Fibroblast of skin of abdomen (primary cell): ENCODE measurements at places on chromosomes 16 and 17.
A peak's percentile ranks its signal among the peaks of the same experiment; 100 is the strongest.

- no peak for DNase-seq
Measured at GRCh38 chr16:29844575-29845331, 18.3 kb downstream of the CDIPT start.

- DNase-seq: no peak
Measured at GRCh38 chr17:36546418-36547093, 1.8 kb downstream of the GGNBP2 start.

DNA sequence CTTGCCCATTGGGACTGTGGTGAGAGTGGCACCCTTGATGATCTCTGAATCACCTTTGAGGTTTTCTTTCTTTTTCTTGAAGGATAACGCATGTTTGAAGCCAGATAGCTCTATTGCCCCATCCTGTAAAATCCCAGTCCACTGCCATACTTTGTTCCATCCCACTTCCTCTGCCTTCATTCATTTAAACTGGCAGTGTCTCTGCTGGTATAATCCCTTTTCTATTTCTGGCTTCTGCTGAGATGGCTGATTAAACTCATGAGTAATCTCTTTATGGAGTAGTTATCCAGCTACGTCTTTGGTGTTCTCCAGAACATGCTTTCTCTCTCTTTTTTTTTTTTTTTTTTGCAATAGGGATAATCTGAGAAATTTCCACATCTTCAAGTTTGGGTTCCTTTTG is 656.5 kb upstream of the SALL1 start:
- no peak for DNase-seq

DNA sequence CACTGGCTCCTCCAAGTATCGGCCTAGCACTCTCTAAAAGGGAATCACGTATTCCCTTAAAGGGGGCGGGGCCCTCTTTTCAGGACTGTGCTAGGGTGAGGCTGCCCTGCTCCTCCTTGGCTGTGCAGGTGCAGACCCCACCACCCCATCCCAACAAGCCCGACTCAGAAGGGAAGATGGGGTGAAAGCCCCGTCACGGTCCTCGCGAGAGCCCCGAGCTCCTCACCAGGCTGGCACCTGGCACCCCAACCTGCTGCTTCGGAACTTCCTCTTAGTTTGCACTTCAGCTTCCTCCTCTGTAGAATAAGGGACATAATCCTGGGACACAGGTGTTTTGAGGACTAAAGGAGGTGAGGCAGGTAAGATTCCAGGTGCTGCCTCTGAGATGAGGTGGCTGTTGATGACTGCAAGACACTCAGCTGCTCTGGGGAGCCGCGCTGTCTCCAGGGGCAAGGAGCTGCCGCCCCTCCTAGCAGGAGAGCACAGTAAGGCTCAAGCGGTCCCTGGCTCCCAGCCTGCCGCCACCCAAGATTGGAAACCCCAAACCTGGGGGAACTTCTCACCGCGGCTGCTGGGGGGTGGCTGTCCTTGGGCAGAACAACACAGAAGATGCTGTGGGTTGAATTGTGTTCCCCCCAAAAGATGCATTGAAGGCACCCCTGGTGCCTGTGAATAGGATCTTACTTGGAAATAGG is 88.8 kb downstream of the MGAT5B start:
- DNase-seq: no peak

DNA sequence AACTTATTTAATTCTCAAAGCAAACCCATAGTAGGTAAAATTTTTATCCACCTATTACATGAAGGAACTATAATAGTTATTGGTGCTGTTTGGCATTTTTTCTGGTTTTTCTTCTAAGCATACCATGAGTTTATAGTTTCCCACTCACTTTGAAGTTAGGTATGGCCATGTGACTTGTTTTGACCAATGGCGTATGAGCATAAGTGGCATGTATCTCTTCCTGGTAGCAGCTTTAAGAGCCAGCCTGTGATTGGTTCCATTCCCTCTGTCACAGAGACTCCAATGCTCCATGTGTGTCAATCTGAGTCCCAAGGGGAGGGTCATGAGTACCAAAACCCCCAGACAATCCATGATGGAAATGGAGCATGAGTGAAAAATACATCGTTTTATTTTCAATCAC is 282.9 kb upstream of the N4BP1 start:
- DNase-seq: no peak

- DNase-seq: no peak
Measured at GRCh38 chr17:10492004-10492403, 22.6 kb upstream of the MYH4 start.

DNA sequence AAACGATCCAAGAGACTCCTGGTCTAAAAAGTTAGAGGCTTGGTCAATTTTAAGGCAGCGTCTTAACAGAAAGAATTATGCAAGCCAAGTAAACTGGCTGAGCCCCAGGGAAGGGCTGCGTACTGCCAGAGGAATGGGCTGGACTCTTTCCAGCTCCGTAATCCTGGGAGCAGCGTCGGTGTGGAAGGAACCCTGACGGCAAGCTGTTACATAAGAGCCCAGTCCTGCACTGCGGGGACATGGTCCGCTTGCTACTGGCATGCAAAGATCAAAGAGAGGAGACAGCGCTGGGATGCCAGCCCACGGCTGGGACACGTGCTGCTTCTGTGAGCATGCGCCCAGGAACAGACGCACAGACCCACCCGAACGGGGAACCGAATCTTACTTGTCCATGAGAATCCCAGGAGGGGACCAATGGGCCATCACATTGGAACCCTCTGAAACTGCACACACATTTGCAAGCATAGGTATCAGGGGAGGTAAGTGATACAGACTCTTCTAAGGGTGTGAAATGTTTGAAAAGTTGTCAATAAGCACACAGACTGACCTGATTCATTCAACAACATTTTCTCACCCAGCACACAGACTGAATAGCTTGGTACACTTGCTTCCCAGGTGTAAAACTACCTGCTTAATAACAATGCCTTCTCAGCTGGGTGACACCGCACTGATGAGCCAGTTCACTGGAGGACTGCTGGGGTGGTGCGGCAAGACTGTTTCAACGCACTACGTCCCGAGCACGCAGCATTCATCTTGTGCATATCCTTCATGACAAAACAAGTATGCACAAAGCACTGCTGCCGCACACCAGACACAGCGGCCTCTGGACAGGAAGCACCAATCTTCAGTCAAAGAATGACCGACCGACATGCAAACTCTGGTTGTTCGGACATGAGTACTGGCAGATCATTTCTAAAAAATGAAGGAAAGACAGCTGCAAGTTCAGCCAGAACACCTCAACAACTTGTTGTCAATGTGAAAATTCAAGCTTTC is 94.9 kb downstream of the ANKRD11 start:
- peak; percentile 97 for DNase-seq

- DNase-seq: peak; percentile 48
Measured at GRCh38 chr16:29909391-29909790, 9.1 kb downstream of the ASPHD1 start.

DNA sequence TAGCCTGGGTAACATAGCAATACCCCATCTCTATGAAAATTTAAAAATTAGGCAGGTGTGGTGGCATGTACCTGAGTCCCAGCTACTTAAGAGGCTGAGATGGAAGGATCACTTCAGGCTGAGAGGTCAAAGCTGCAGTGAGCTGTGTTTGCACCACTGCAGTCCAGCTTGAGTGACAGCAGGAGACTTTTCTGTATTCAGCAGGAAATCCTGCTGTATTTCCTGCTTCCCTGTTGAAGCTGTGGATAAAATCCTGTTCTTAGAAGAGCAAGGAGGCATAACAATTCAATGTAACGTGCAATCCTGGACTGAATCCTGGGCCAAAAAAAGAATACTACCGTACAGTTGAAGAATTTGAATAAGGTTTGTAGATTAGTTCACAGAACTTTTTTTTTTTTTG is 62.2 kb downstream of the FBXL20 start:
- no peak for DNase-seq

- DNase-seq: no peak
Measured at GRCh38 chr16:85391175-85391707, 221.9 kb upstream of the GSE1 start.

- DNase-seq: no peak
Measured at GRCh38 chr16:48137822-48138221, 18.0 kb downstream of the ABCC12 start.

GRCh38 chr17:35713069-35713728 is 18.2 kb upstream of the RASL10B start:
- peak; percentile 92 for DNase-seq

GRCh38 chr16:10968498-10968897 is 24.1 kb downstream of the CLEC16A start:
- no peak for DNase-seq

GRCh38 chr17:68509141-68510057 is 2.8 kb upstream of the PRKAR1A start:
- no peak for DNase-seq

GRCh38 chr17:14225254-14225980 is 11.2 kb downstream of the CDRT15 start:
- no peak for DNase-seq

DNA sequence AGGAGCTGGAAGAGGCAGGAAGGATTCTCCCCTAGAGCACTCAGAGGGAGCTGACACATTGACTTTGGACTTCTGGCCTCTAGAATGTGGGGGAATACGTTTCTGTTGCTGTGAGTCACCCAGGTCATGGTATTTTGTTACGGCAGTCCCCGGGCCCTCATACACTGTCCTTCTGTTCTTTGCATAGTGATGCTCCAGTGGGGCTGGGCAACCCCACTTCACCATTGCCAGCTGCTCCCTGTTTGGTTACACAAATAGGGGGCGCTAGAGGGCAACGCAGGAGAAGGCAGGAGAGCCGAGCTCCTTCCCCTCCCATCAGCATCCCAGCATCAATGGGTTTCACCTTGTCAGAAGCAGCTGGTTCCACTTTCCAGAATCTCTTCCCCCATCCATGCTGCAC is 257.7 kb upstream of the FOXF1 start:
- no peak for DNase-seq

DNA sequence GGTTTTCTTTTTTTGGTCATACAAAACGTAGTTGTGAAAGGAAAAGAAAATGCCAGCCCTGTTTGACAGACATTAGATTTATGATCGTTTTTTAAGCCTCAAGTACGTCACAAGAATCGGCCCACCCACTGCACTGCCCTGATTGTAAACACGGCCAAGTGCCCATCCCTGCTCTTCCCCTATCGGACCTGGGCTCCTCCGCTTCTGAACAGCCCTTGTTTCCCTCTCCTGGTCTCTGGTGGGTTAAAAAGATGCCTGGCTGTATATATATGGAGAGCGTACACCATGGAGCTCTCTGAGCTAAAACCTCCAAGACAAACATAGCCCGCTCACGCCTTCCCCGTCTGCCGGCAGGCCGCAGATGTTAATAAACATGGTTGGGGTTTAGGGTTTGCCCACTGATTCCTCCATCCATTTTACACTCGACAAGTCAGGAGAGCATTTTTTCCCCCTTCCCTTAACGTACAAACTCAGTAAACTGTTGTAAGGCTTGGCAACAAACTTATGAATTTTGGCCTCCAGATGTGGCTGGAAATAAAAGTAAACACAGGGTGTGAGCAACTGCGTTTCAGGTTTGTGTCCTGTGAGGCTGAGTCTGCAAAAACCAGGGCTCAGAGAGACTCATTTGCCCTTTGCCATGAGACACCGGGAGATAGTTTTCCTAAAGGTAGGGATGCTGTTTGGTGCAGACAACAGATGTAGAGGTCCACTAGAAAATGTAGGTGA is 325.9 kb downstream of the SOX9 start:
- DNase-seq: no peak

DNA sequence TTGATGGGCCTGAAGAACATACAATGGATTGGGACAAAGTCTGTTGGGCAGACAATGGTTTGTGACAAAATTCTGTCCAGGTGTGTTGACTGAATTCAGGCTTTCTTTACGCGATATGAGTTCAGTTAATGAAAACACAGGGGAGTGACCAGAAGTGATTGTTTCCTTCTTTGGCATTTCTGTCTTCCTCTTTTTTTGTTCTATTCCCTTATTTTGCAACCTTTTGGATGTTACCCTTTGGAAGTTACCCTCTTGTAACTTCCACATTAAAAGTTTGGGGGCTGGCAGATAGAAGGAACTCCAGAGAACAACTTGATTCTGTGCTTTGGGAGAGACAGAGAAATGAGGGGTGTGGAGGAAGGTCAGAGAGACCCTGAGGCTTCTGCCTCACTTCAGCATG is 126.7 kb downstream of the PITPNC1 start:
- no peak for DNase-seq

- no peak for DNase-seq
Measured at GRCh38 chr16:17275076-17276009, 195.4 kb downstream of the XYLT1 start.
